Umbilical cord (tissue), 2 donors: ENCODE measurements at places on chromosomes 2 and 18.

GRCh38 chr2:176526995-176527901 is 258.0 kb downstream of the MTX2 start:
- DNase-seq: peak; percentile 73

- no peak for DNase-seq
These were observed 42.7 kb upstream of the ALPP start for GRCh38 chr2:232335859-232336215.

GRCh38 chr2:85413592-85414420 is 3.6 kb upstream of the CAPG start:
- peak; percentile 82 for DNase-seq

- peak; percentile 14 for DNase-seq
These were observed 2.0 kb downstream of the IDH1 start for GRCh38 chr2:208252716-208253492.

GRCh38 chr18:74271635-74272034 is 20.1 kb downstream of the CYB5A start:
- no peak for DNase-seq

DNA sequence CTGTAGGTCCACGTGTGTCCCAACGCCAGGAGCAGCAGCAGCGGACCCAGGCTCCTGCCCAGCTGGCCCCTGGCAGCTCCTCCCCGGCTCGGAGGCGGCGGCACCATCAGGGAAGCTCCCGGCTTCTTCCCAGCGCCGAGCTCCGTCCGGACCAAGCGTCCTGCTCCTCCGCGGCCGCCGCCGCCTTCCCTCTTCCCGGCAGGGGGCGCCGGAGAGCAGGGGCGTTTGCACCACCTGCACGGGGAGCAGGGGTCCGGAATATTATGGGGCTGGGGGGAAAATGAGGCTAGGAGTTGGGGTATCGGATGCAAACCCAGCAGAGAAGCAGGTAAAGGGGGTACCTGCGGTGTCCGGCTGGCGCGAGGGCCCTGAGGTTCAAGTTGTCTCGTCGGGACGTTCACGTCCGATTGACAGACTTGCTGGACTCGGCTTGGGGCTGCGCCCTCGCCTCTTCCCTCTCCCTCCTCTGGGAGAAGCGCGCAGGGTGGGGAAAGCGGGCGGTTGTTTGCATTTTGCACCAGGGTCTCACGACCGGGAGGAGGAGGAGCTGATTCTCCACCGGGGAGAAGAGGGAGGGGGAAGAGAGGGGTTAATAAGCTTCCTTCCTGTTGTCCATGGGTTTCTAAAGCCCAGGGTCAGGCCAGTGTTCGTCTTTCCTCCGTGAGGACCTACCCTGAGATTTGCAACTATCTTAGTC is at the start of gene CCBE1:
Gene CCBE1 (minus strand): TSS at position 188 of the 697 bp plus-strand sequence.
- DNase-seq: peak; percentile 32
